HFFc6 (cell line): ENCODE measurements at places on chromosomes 13 and 19. TPM values are rescaled to one million over a fixed set of nuclear protein-coding genes. Genes with fewer than 3 reads are reported as not detected.

- no peak for DNase-seq
- H3K4me1 ChIP-seq = no peaks in the 10 kb centered on the region
- peaks cover 6% of the 10 kb centered on the region for H3K27me3 ChIP-seq
Measured at GRCh38 chr19:39710333-39710890, 6.1 kb downstream of the LGALS14 start.

DNA sequence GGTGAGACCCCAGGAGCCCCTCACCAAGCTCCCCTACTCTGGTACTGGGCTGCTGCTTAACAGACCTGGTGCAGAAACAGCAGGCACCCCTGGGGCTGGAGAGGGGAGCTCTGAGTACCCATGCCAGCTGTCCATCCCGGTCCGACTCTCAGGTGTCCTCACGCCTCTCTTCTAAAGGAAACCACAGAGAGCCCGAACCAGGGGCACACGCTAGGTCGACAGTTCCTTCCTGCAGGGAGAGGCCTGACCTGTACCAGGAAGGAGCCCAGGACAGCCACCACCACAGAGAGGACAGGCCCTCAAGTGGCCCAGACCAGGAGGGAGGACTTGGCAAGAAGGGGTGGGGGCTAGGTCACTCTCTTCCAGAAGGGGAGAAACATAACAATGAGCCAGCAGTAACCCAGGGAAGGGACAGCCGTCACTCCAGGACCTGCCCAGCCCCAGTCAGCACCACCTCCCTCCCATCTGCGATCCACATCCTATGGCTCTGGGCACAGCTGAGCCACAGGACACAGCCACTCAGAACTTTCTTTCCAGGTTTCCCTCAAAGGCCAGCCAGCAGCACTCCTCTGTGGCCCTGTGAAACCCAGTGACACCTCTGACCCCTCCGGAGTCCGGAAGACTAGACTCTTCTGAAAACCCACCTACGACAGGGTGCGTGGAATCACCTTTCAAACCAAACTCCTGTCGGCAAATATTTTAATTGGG lies 13.0 kb upstream of the SLC35E1 start:
- H3K4me1 ChIP-seq = peaks cover 68% of the 10 kb centered on the region
- H3K27me3 ChIP-seq = no peaks in the 10 kb centered on the region
- H3K27ac ChIP-seq = peak overlapping the region; percentile 76
- no peaks in the 10 kb centered on the region for H3K36me3 ChIP-seq

- no peaks in the 10 kb centered on the region for H3K4me1 ChIP-seq
- no peak overlapping the region for H3K4me3 ChIP-seq
- no peaks in the 10 kb centered on the region for H3K36me3 ChIP-seq
Measured at GRCh38 chr19:30162718-30163117, 209.5 kb upstream of the ZNF536 start.

DNA sequence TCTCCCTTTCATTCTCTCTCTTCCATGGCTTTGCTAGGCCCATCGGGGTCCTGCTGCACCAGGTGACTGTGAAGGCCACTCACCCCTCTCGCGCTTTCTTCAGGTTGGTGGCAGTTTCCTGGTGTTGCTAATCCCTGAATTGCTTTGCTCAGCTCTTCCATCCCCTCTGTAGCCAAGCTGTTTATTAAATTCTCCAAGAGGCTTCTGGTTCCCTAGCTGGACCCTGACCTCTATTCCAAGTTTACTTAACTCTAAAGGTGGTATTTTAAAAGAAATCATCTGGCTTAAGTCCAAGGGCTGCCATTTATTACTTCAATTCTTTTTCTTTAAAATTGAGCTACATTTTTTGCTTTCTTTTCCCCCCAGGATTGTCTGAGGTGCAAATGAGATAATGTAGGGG lies 32.7 kb upstream of the MICU2 start:
- H3K27me3 ChIP-seq = peaks cover 8% of the 10 kb centered on the region
- no peaks in the 10 kb centered on the region for H3K36me3 ChIP-seq
- DNase-seq = no peak
- no peak overlapping the region for H3K27ac ChIP-seq

The NLRP7 gene
- not detected in 2 replicates for total RNA-seq

DNA sequence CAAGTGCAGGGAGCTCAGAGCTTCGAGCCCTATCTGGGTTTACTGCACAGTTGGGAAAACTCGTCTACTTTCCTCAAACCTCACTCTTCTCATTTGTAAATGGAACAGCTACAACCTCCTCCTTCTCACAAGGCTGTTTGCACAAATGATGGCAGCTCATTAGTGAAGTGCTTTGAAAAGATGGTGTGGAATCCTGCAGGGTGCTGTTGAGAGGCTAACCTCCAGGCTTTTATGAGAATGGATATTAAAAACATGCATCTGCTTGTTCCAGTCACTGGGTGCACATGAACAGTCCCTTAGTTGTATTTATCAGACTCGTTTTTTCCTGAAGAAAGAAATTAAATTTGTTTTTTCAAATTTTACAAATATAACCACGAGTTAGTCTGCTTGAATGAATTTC lies 36.6 kb downstream of the PCDH8 start:
- H3K27ac ChIP-seq = no peak overlapping the region
- no peak overlapping the region for H3K4me3 ChIP-seq
- DNase-seq = no peak
- H3K27me3 ChIP-seq = peaks cover 4% of the 10 kb centered on the region; the same call in 1 of the 2 replicates
- H3K36me3 ChIP-seq = no peaks in the 10 kb centered on the region

- H3K27me3 ChIP-seq = peaks cover 3% of the 10 kb centered on the region; the same call in 1 of the 2 replicates
- H3K27ac ChIP-seq = no peak overlapping the region
- no peak for DNase-seq
- peaks cover 30% of the 10 kb centered on the region for H3K4me1 ChIP-seq
- no peak overlapping the region for H3K4me3 ChIP-seq
- peaks cover 15% of the 10 kb centered on the region for H3K36me3 ChIP-seq
Measured at GRCh38 chr13:113876346-113877148, 12.7 kb upstream of the GAS6 start.

DNA sequence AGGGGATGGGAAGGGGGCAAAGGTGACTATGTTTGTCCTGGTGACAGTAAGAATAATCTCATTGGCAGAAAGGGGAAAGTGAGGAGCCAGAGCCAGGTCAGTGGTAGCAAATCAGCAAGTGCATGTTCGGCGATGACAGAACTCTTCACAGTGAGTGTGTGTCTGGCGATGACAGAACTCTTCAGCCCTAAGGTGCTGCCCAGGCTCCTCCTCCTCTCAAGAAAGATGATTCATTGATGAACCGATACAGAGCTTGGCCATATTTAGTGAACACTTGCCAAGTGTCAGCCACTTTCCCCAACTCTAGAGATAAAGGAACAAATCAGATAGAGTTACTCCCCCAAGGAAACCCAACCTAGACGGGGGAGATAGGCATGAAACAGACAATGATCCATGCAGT lies 199.3 kb upstream of the UBL3 start:
- peaks cover 52% of the 10 kb centered on the region for H3K4me1 ChIP-seq
- no peak overlapping the region for H3K4me3 ChIP-seq
- no peaks in the 10 kb centered on the region for H3K36me3 ChIP-seq
- no peak overlapping the region for H3K27ac ChIP-seq

DNA sequence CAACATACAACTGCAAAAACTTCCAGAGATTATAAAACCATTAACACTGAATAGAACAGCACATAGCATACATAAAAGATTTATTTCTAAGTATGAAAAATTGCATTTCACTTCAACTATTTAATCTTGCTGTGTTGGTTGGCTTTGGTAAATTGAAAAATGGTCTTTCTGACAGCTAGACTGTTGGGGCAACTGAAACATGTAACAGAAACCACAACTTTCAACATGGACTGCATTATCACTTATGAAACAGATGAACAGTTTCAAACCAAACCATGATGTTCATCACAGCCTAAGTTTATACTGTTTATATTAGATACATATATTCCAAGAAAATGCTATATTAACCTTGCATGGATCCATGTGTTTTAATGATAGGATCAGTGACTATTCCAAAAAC lies 324.1 kb upstream of the PCDH9 start:
- no peaks in the 10 kb centered on the region for H3K4me1 ChIP-seq
- no peaks in the 10 kb centered on the region; the same call in 1 of the 2 replicates for H3K36me3 ChIP-seq
- no peak for DNase-seq
- no peak overlapping the region for H3K27ac ChIP-seq
- no peaks in the 10 kb centered on the region for H3K27me3 ChIP-seq

The HPN gene
- total RNA-seq = not detected in 3 replicates

The NAA16 gene
- 9.8 to 10.4 TPM (median 10.2 TPM) in 3 replicates for total RNA-seq

DNA sequence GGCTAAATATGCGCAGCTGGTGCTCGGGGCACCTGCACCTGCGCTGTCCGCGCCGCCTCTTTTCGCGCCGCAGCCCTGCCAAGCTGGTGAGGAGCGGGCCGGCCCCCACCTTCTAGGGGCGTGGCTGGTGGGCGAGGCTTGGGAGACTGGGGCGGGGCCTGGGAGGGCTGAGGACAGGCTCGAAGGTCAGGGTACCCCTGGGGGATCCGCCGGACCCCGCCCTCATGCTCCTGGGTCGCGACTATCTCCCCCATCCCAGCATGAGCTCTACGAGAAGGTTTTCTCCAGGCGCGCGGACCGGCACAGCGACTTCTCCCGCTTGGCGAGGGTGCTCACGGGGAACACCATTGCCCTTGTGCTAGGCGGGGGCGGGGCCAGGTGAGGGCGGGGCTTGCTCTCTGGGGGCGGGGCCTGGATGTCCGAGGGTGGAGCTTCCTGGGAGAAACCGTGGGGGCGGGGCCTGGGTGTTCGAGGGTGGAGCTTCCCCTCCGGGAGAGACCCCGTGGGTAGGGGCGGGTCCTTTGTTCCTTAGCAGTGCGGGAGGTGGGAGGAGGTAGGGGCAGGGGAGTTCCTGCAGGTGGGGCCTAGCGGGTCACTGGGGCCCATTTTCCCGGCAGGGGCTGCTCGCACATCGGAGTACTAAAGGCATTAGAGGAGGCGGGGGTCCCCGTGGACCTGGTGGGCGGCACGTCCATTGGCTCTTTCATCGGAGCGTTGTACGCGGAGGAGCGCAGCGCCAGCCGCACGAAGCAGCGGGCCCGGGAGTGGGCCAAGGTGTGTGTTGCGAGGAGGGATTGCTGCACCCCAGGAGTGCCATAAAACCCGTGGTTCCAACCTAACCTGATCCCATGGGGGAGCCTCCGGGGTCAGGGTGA lies 19.7 kb downstream of the PNPLA6 start:
- H3K4me1 ChIP-seq = no peaks in the 10 kb centered on the region
- no peak overlapping the region for H3K27ac ChIP-seq
- no peaks in the 10 kb centered on the region; the same call in 1 of the 2 replicates for H3K27me3 ChIP-seq
- H3K4me3 ChIP-seq = no peak overlapping the region
- H3K36me3 ChIP-seq = peaks cover 41% of the 10 kb centered on the region
- DNase-seq = no peak

DNA sequence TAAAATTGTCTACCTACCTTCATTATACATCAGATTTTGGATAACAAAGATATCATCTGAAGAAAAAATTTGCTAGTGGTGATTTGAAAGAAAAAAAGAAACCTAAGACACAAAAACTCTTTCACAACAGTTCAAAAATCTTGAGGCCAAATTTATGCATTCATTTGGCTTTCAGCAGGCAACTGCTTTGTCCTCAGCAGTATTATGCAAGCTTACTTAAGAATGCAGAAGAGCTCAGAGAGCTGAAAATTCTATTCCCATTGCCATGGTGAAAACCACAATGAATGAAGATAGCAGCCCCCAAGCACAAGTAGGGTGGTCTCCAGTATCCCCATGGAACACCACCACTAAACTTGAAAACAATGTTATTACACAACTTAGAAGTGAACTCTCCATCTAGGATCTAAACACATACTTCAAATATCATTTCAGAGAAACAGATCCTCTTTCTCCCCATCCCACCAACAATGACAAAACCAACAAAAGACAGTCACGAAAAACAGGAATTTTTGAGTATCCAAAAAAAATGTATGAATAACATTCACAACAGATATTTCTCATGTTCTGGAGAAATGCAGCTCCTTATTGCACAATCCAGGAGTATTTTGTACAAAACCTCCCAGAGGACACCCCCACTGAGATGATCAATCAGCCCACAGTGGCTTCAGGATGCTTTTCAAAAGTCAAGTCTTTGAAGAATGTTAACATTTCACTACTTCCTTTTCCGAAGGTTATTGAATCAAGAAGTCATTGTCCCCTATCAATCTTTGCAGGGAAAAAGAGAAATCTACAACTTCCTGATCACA lies 192.7 kb downstream of the LHFPL6 start:
- no peak overlapping the region; the same call in 1 of the 2 replicates for H3K27ac ChIP-seq
- H3K36me3 ChIP-seq = no peaks in the 10 kb centered on the region
- H3K4me3 ChIP-seq = no peak overlapping the region
- no peaks in the 10 kb centered on the region for H3K27me3 ChIP-seq
- H3K4me1 ChIP-seq = peaks cover 20% of the 10 kb centered on the region

DNA sequence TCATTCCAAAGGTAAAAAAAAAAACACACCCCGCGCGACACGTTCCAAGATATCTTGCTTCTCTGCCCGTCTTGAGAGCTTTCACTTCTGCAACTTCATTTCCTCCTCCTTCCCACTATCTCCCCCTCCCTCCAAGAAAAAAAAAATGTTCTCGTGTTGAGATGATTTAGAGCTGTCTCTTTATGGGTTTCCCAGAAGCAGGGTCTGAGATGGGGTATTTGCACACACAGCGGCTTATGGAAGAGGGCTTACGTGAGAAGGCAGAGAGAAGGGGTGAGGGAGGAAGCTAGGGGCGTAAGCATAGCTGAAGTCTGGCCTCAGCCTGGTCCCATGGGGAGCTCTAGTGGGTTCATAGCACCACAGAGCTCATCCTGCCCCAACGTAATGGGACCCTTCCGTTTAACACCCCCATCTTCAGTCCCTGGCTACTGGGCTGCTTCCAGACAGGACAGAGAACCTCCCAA lies 31.3 kb upstream of the USE1 start:
- no peak for DNase-seq
- H3K27me3 ChIP-seq = peaks cover 3% of the 10 kb centered on the region
- H3K27ac ChIP-seq = peak overlapping the region; percentile 21; the same call in 1 of the 2 replicates
- H3K4me1 ChIP-seq = no peaks in the 10 kb centered on the region
- H3K4me3 ChIP-seq = no peak overlapping the region
- H3K36me3 ChIP-seq = peaks cover 6% of the 10 kb centered on the region

The LAIR1 gene
- not detected in 3 replicates for total RNA-seq

The CLASRP gene
- total RNA-seq = 36.8 to 39.5 TPM (median 39.4 TPM) in 3 replicates

DNA sequence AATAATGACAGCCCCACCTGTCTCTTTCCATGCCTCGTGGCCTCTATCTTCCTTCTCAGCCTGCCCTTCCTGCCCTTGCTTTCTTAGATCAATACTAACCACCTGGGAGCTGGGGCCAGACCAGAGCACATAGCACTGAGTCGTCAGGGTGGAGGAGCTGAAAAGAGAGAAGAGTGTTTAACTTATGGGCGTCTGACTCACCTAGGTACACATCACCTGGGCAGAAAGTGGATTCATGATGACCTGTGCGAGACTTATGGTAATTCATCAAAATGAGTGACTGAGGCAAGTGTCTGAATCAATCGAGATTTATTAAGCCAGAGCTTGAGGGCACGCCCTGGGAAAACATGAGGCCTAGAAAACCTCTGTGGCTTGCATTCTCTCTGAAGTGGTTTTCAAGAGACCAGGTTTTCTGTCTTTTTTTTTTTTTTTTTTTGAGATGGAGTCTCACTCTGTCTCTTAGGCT lies 19.2 kb downstream of the CEACAM6 start:
- H3K4me1 ChIP-seq = no peaks in the 10 kb centered on the region
- no peak for DNase-seq
- no peak overlapping the region for H3K27ac ChIP-seq
- H3K36me3 ChIP-seq = no peaks in the 10 kb centered on the region
- H3K27me3 ChIP-seq = peaks cover 41% of the 10 kb centered on the region
- no peak overlapping the region for H3K4me3 ChIP-seq

The NANOS3 gene
- 0.75 to 2.0 TPM (median 0.91 TPM) in 3 replicates for total RNA-seq

The KLF1 gene
- total RNA-seq = not detected in 3 replicates

The YJEFN3 gene
- total RNA-seq = 1.7 and 2.0 TPM in 2 replicates

GRCh38 chr13:78607409-78608251 lies 4.3 kb upstream of the POU4F1 start:
- H3K4me3 ChIP-seq = peak overlapping the region; percentile 87
- H3K27ac ChIP-seq = no peak overlapping the region
- H3K4me1 ChIP-seq = peaks cover 22% of the 10 kb centered on the region

- no peak for DNase-seq
- no peak overlapping the region for H3K27ac ChIP-seq
- H3K4me3 ChIP-seq = no peak overlapping the region
Measured at GRCh38 chr13:29355029-29355428, 240.5 kb downstream of the SLC7A1 start.

The PSG4 gene
- total RNA-seq = 0.36 to 0.67 TPM in 2 of 3 replicates, not detected in the other

The GFY gene
- total RNA-seq = not detected in 3 replicates
